Skin of body (tissue), 3 donors: ENCODE measurements at places on chromosomes 7 and 10.

GRCh38 chr10:135132-135600 lies at the start of gene ZMYND11:
TSS of gene ZMYND11 (plus strand) at chr10:135455. CDS start at chr10:180013, 44,558 bp downstream.
- peak; percentile 40 for DNase-seq

DNA sequence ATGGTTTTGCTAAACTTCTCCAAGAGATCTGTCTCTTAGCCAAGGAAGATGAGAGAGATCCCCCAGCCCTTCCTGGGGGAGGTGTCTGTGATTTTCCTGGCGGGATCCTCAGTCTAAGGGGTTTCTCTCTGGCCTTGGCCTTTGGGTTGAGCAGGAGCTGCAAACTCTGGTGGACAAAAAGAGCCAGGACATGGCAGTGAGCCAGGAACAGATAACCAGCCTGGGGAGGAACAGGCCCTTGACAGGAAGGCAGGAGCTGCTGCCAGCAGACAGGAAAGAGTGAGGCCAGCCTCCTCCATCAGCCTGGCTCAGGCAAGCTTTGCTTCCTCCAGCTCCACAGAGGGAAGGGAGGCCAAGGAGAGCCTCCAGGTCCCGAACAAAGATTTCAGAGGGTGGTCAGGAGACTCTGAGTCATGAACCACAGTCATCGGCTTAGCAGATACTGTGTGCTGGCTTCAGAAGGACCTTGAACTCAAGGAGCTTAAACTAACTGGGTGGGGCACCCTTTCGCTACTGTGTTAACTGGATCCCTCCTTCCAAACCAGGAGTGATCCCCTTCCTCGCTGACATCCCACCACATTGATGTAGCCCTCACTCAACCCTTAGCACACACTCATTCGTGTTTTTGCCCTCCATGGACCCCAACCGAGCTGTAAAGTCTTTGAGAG lies 34.7 kb downstream of the DDIT4 start:
- DNase-seq = no peak

- no peak for DNase-seq
Observed at GRCh38 chr10:29306688-29307087, 17.8 kb downstream of the LYZL1 start.

- DNase-seq = no peak
Observed at GRCh38 chr7:47852330-47853245, 95.7 kb downstream of the PKD1L1 start.

DNA sequence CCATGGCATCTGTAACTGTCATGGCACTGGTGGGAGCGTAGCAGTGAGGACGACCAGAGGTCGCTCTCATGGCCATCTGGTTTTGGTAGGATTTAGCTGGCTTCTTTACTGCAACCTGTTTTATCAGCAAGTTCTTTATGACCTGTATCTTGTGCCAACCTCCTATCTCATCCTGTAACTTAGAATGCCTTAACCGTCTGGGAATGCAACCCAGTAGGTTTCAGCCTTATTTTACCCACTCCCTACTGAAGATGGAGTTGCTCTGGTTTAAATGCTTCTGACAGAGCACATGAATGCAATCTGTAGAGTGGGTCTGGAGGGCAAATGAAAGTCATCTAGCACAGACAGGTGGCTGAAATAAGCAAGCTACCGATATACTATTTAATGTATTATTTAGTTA lies 55.3 kb upstream of the OPN4 start:
- DNase-seq = no peak

- no peak for DNase-seq
Observed at GRCh38 chr10:31095677-31096560, 64.3 kb upstream of the ZNF438 start.
